ENCODE measurements at places on chromosomes 16 and 17.

GRCh38 chr16:35750157-35750689, 2290.8 kb downstream of the TP53TG3F start:
- DNase-seq = no peak

DNA sequence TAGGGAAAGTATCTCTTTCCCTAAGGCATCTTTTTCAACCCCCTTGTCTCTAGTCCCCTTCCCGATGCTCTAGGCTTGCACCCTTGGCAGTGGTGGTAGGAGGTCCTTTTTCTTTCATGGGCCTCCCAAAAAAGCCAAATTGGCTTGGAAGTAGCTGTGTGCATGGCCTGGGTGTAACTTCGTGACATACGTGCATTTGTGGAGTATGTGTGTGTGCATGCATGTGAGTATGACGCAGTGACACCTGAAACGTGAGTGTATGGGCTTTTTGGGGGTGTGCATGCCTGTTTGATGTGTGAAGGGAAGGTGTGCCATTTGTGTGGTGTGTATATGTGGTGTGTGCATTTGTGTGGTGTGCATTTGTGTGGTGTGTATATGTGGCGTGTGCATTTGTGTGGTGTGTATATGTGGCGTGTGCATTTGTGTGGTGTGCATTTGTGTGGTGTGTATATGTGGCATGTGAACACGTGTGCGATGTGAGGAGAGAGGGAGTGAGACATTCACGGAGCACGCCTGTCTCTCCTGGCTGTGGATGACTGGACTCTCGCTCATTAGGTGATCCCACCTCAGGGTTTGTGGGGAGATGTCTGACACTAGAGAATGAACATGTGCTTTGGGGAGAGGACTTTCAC, 15.7 kb downstream of the IGFBP4 start:
- no peak for DNase-seq

GRCh38 chr17:9200699-9201359, 179.5 kb downstream of the NTN1 start:
- DNase-seq = no peak

- DNase-seq = no peak
Measured at GRCh38 chr17:34581446-34582184, 2.2 kb downstream of the TMEM132E start.

All from stimulated activated CD4-positive, alpha-beta T cell treated with anti-CD3 and anti-CD28 coated beads, TNF-alpha, amount 100 ng/mL, for 48 hours (primary cell).